HFFc6 (cell line): ENCODE measurements at places on chromosomes 12 and 14. TPM values are rescaled to one million over a fixed set of nuclear protein-coding genes. Genes with fewer than 3 reads are reported as not detected.

GRCh38 chr14:23984891-23985602, 3.7 kb upstream of the DHRS4L2 start:
- peak; percentile 81 for DNase-seq

DNA sequence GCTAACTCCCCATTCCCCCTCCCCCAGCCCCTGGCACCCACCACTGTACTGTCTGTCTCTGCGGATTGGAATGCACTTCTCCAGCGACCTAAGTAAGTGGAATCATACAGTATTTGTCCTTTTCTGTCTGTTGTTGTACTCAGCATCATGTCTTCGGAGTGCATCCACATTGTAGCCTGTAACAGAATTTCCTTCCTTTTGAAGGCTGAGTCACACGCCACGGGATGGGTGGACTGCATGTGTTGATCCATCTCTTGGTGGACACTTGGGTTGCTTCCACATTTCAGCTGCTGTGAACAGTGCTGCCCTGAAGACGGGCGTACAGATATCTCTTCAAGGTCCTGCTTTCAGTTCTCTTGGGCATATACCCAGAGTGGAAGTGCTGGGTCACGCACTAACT, 34.4 kb downstream of the DDX51 start:
- no peak for DNase-seq

Gene SYT10
- total RNA-seq, result not detected in 3 replicates

Gene PRMT5
- 91.1 to 111 TPM (median 108 TPM) in 3 replicates for total RNA-seq

Gene PITPNM2
- 1.5 to 5.1 TPM (median 1.9 TPM) in 3 replicates for total RNA-seq

GRCh38 chr14:95763875-95764274, 50.0 kb upstream of the TCL1A start:
- no peak for DNase-seq

DNA sequence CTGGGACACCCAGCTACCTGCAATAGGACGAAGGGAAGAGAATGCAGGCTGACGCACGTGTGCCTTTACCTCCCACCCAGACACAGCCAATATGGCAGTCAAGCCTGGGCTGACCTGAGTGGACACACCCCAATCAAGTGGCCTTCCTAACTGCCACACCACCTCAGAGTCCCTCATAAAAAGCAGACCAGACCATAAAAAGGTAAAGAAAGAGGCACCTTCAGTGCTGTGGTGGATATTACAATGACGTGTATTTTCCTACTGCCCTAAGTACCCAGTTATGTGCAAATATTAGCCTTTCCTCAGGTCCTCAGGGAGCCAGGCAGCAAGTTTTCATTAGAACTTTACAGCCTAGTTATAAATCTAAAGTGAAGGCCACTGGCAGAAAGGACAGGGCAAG, 75.8 kb downstream of the KCNK10 start:
- DNase-seq, result no peak

DNA sequence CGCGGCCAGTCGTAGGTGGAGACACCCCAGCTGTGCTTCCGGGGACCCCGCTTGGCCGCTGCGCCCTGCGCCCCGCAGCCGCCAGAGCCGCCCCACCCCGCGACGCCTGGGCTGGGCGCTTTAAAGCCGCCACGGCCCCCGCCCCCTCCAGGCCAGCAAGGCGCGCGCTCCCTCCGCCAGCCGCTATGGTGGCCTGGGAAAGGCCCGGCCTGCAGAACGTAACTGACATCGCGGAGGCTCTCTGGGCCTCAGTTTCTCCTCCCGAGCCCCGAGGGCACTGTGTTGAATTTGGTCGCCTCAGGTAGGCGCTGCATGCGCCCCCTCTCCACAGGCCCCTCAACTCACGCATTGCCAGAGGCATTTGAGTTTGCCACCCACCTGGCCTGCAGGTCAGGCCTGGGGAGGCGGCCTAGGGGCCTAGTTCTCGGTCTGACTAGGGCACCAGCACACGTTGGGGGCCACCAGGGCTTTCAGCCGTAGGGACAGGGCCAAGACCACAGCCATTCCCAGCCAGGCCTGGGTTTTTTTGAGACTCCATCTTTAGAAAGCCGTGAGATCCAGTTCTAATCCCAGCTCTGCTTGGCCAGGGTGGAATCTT, at the start of gene NGB:
Gene NGB (minus strand): TSS at position 94 of the 598 bp plus-strand sequence. CDS start 269 bp downstream, outside the sequence.
- no peak for DNase-seq
